RKO (cell line): ENCODE measurements at places on chromosomes 1 and 21.

- no peak for DNase-seq
These were observed at the start of gene SPRR1A for GRCh38 chr1:152983743-152984142. SPRR1A (plus strand) TSS chr1:152984081; CDS start chr1:152985231, 1,150 bp downstream.

DNA sequence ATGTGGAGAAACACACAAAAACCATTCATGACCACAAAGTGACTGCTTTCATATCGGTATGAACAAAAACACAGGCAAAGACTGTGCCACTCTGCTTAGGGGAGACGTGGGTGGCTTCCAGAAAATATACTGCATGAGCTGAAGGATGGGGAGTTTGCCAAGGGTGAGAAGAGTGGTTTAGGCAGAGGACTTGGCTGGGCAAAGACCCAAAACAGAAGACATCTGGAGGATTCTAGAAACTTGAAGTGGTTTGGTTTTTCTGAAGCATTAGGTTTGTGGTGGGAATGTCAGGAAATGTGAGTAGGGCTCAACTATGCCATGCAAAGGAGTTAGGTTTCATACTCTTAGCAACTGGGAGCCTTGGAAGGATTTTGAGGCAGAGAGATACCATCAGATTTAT lies 26.6 kb upstream of the DNM3 start:
- no peak for DNase-seq

DNA sequence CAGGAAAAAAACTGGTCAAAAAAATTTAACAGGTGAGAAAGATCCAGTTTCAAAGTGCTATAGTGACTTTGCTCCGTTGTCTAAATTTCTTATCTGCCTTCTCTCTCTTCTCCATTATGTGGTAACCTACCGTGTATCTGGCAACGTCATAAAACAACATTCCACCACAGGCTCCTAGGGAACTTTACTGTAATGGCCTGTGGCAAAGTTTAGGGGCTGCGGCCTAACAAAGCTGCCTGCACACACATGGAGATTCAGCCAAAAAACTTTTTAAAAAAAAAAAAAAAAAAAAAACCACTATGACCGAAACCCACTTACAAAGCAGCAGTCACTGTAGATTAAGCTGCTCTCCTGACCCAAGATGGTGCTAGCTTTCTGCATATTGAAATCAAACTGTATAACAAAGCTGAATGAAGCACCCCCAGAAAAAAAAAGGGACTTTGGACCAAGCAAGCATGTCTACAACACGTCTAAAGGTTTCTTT lies 202.6 kb downstream of the SLC45A1 start:
- no peak for DNase-seq

- no peak for DNase-seq
These were observed 74.8 kb downstream of the FNBP1L start for GRCh38 chr1:93522721-93523120.

GRCh38 chr1:201946224-201946908 lies at the start of gene LMOD1:
LMOD1 (minus strand) TSS chr1:201946548; CDS start chr1:201946340, 208 bp downstream.
- DNase-seq = no peak

GRCh38 chr1:53344921-53345838 lies 17.3 kb upstream of the LRP8 start:
- no peak for DNase-seq

GRCh38 chr1:45859221-45859620 lies 55.8 kb downstream of the MAST2 start:
- DNase-seq = no peak

DNA sequence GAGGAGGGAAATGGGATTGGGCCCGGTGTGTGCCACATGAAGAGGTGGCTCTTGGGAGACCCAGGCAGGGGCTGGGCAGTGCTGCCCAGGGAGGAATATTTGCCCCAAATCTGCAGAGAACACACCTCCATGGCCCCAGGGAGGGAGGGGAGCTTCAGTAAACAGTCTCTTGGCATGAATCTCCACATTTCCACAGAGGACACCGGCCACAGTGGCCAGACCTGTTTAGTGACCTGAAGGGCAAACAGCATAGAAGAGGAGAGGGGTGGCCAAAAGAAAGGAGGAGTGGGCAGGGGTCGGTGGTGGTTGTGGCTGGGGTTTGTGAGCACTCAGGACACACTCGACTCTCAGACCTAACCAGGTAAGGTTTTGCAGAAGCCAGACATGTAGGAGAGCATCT lies 54.0 kb upstream of the IFFO2 start:
- peak; percentile 12 for DNase-seq

DNA sequence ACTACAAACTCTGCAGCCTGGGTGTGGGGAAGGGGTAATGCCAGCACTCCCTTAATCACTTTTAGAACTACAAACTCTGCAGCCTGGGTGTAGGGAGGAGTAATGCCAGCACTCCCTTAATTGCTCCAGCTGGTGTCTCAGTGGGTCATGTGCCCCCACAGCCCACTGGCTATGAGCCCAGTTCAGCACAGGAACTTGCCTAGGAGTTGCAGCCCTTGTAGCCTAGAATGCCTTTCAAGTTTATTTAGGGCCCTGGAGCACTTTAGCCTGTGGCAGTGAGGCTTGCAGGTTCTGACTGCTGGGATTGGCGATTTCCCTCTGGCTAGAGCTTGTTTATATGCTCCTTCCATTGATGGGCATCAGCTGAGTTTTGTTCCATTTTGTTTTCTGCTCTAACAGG lies 17.1 kb downstream of the VN1R5 start:
- no peak for DNase-seq
